Adipose tissue (tissue), 3 donors: ENCODE measurements at places on chromosomes 11 and 22. TPM values are rescaled to one million over a fixed set of nuclear protein-coding genes. Genes with fewer than 3 reads are reported as not detected.

Gene SLC22A6
- not detected for polyA plus RNA-seq

Gene FAM180B
- 0.43 TPM for polyA plus RNA-seq

Gene ABCG4
- polyA plus RNA-seq = 0.06 TPM

Gene LSP1
- 40.4 TPM for polyA plus RNA-seq

Gene ZNF215
- polyA plus RNA-seq = 2.8 TPM

Gene MYRF
- polyA plus RNA-seq = 4.0 TPM
